A549 treated with ZK216348 at 1 μM for 4 hours (cell line): ENCODE measurements at places on chromosomes 6 and 20. TPM values are rescaled to one million over a fixed set of nuclear protein-coding genes. Genes with fewer than 3 reads are reported as not detected.

CNKSR3 gene
- 4.7 to 6.4 TPM (median 5.5 TPM) in 5 replicates for total RNA-seq

PPP1R14C gene
- total RNA-seq: 1.1 to 1.7 TPM (median 1.5 TPM) in 5 replicates

PCED1A gene
- total RNA-seq: 14.1 to 32.5 TPM (median 29.0 TPM) in 5 replicates

MCCD1 gene
- not detected in 5 replicates for total RNA-seq

CLPSL1 gene
- total RNA-seq: not detected in 5 replicates

PGC gene
- total RNA-seq: not detected in 5 replicates

TFAP2C gene
- total RNA-seq: 14.4 to 16.9 TPM (median 15.0 TPM) in 5 replicates
